Spleen (tissue), 13 donors: ENCODE measurements at places on chromosomes 6 and 20. TPM values are rescaled to one million over a fixed set of nuclear protein-coding genes. Genes with fewer than 3 reads are reported as not detected.

Gene LAMA5
- polyA plus RNA-seq, result 128 TPM

DNA sequence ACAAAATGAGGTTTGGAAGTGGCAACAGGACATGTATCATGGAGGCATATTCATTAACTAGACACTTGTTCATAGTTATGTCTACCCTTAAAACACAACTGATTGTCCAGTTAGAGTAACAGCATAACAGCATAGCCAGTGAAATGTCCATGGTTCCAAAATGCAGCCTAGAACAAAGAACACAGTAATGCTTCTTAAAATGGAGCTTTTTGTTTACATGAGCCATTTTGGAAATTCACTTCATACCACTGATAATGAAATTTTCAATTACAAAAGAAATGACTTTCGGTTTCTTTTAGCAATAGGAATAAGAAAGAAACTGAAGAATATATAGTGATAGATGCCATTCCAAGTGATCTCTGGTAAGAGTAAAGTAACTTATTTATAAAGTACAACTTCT lies 111.1 kb upstream of the DST start:
- H3K27ac ChIP-seq, result no peak overlapping the region
- no peaks in the 10 kb centered on the region for H3K4me1 ChIP-seq
- DNase-seq, result no peak
- no peak overlapping the region for H3K4me3 ChIP-seq
- no peaks in the 10 kb centered on the region for H3K27me3 ChIP-seq

DNA sequence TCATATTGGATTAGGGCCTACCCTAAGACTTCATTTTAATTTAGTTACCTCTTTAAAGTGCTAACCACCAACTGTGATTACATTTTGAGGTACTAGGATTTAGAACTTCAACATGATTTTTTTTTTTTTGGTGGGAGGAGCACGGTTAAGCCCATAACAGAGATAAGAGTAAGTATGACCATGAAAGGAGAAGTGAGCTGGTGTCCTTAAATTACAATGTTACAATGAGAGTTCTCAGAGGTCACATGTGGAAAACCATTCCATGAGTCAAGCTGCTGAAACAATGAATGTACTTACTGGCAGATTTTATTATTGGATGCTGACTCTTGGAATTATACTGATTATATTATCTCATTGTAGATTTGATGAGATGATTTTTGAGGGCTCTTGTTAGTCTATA lies 779.3 kb upstream of the CITED2 start:
- DNase-seq, result no peak
- no peaks in the 10 kb centered on the region for H3K36me3 ChIP-seq
- no peaks in the 10 kb centered on the region for H3K27me3 ChIP-seq
- no peaks in the 10 kb centered on the region for H3K4me1 ChIP-seq
- H3K4me3 ChIP-seq, result no peak overlapping the region

Gene SYNDIG1
- polyA plus RNA-seq, result 1.4 TPM

DNA sequence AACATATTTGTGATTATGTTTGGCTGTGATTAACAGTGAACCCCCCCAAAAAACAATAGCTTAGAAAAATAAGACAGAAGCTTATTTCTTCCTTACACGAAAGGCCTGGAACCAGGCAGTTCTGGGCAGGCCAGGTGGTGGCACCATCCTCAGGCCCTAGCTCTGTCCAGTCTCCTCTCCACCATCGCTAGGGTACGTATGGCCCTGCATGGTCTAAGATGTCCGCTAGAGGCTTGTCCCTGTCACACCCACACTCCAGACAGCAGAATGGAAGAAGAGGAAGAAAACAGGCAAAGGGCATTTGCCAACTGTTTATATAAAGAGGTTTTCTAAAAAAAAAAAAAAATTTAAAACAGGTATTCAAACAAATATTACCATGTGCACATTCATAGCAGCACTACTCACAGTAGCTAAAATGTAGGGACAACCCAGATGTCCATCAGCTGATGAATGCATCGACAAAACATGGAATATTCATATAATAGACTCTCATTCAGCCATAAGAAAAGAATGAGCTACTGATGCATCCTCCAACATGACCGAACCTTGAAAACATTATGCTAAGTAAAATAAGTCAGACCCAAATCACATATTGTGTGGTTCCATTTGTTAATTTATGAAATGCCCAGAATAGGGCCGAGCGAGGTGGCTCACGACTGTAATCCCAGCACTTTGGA lies 6.7 kb downstream of the TGM3 start:
- no peaks in the 10 kb centered on the region for H3K36me3 ChIP-seq
- H3K4me1 ChIP-seq, result peaks cover 36% of the 10 kb centered on the region
- no peak for DNase-seq
- H3K4me3 ChIP-seq, result no peak overlapping the region
- peak overlapping the region; percentile 77 for H3K27ac ChIP-seq

Gene B3GAT2
- polyA plus RNA-seq, result 0.04 TPM

DNA sequence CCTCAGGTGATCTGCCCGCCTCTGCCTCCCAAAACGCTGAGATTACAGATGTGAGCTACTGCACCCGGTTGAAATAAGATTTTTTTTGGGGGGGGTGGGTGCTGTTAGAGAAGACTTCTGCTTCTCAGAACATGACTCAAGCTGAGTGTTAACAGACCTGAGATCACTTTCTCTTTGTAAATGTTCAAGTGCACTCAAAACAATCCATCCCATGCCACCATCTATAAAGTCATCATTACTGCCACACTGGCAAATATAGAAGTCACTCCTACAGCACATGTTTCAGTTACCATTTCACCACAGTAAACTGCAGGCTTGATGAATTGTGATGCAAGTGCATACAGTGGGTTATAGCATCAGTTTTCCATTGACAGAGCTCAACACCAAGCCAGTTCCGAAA lies 9.0 kb downstream of the VPS16 start:
- H3K27ac ChIP-seq, result no peak overlapping the region
- H3K4me3 ChIP-seq, result no peak overlapping the region
- no peaks in the 10 kb centered on the region for H3K27me3 ChIP-seq
- no peak for DNase-seq
- peaks cover 14% of the 10 kb centered on the region for H3K4me1 ChIP-seq

DNA sequence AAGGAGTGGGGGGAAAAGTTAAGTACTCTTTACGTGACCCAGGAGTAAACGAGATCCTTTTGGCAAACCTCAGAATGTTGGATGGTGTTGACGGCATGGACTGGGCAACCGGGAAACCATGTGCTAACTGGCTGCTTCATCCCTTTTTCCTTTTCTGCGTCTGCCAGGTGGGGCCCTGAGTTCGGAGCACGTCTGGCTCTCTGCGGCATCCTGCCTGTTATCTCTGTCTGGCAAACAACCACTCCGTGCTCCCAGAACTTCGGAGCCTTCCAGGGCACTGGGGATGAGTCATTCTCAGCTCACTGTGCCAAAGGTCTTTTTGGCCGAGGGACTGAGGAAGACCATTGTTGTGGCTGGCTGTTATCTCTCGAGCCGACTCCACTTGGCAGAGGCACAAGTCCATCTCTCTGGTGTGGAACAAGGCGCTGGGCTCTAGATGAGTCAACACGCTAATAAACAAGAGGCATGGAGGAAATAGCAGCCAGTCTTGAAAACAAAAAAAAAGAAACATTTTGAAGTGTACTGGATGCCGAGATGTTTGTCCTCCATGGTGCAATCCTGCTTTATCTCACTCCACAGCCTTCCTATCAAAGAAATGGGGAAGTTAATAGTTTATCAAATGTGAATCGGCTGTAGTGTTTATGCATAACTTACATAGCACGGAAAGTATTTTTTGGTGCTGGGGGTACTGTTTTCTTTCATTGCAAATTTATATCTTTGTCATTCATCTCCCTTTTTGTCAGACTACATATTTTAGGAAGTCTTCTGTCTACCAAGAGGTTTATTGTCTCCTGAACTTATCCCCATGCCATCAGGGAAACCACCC lies 64.6 kb upstream of the TXNDC5 start:
- H3K4me3 ChIP-seq, result no peak overlapping the region
- no peaks in the 10 kb centered on the region for H3K36me3 ChIP-seq
- peak; percentile 82 for DNase-seq
- H3K27ac ChIP-seq, result peak overlapping the region; percentile 44
- peaks cover 4% of the 10 kb centered on the region for H3K27me3 ChIP-seq

GRCh38 chr6:5093231-5094015 lies 8.3 kb downstream of the PPP1R3G start:
- H3K36me3 ChIP-seq, result no peaks in the 10 kb centered on the region
- no peak overlapping the region for H3K27ac ChIP-seq
- no peak for DNase-seq
- H3K4me3 ChIP-seq, result no peak overlapping the region
- H3K4me1 ChIP-seq, result peaks cover 7% of the 10 kb centered on the region

- no peak for DNase-seq
- no peak overlapping the region for H3K4me3 ChIP-seq
- peaks cover 60% of the 10 kb centered on the region for H3K27me3 ChIP-seq
- no peaks in the 10 kb centered on the region for H3K36me3 ChIP-seq
- no peak overlapping the region for H3K27ac ChIP-seq
Measured at GRCh38 chr20:3669710-3670367, 6.6 kb upstream of the GFRA4 start.

DNA sequence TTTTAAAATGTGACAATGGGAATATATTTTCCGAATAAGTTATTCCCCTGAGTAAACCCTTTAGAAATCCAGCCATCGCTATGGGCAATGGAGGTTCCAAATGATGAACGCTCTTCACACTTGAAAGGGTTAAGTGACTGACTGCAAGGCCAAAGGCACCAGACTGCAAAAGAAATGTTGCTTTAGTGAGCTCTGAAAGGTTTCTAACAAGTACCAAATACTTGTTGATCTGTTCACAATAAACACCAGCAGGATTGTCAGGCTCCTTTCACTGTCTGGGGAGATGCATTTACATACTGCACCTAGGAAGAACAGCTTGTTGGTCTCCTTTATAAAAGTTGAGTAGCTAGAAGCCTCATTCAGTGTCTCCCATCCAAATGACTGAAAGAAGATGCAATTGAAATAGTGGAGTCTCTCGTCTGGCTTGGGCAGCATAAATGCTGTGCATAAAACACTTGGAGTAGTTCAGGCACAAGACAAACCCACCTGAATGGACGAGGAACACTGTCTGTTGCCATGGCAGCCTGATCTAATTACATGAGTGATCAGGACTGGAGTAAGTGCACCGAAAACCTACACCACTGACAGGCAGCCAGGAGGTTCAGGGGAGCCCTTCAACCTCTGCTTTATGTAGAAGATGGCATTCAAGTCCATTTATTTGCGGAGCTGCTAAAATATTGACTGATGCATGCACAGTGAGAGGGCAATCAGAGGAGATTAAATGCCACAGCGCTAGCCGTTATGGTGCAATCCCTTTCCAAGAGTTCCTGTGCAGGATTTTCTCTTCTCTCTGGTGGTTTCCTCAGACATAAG lies 2.9 kb downstream of the ATXN1 start:
- H3K4me3 ChIP-seq, result peak overlapping the region; percentile 77
- peaks cover 33% of the 10 kb centered on the region for H3K4me1 ChIP-seq
- DNase-seq, result no peak
- no peaks in the 10 kb centered on the region for H3K36me3 ChIP-seq

DNA sequence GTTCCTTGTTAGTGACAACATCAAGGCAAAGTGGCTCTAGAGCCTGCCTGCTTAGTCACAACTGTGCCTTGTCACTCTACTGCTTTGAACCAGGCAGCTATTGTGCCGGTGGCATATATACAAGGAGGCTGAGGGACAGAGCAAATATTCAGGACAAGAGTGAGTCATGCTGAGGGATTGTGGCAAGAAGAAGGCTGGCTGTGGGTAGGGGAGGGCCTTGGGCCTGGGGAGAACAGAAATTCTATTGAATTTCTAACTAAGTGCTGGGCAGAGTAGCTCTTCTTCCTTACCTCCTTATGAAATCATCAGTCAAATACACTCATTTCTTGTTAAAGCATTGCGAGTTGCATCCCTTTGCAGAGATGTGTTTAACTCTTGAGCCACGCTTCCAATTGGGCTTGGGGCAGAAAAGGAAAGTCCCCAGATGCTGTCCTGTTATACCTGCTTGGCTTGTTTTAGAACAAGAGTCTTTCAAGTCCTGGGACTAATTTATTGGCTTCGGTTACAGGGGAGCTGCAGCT lies 59.7 kb downstream of the PFDN4 start:
- H3K27me3 ChIP-seq, result peaks cover 14% of the 10 kb centered on the region
- no peak overlapping the region for H3K27ac ChIP-seq
- no peaks in the 10 kb centered on the region for H3K36me3 ChIP-seq
- H3K4me3 ChIP-seq, result no peak overlapping the region
- no peak for DNase-seq

- no peak overlapping the region for H3K4me3 ChIP-seq
- H3K36me3 ChIP-seq, result peaks cover 83% of the 10 kb centered on the region
- H3K4me1 ChIP-seq, result peaks cover 98% of the 10 kb centered on the region
- no peaks in the 10 kb centered on the region for H3K27me3 ChIP-seq
Measured at GRCh38 chr20:48706710-48707365, 121.0 kb downstream of the PREX1 start.

GRCh38 chr6:166364456-166364855 lies 18.3 kb downstream of the MPC1 start:
- H3K36me3 ChIP-seq, result peaks cover 20% of the 10 kb centered on the region
- no peaks in the 10 kb centered on the region for H3K27me3 ChIP-seq
- H3K27ac ChIP-seq, result peak overlapping the region; percentile 57
- H3K4me1 ChIP-seq, result no peaks in the 10 kb centered on the region
- no peak overlapping the region for H3K4me3 ChIP-seq

- no peak overlapping the region for H3K4me3 ChIP-seq
- H3K27ac ChIP-seq, result peak overlapping the region; percentile 36
- peaks cover 33% of the 10 kb centered on the region for H3K4me1 ChIP-seq
- DNase-seq, result no peak
Measured at GRCh38 chr6:16505711-16506357, 255.4 kb downstream of the ATXN1 start.

- no peaks in the 10 kb centered on the region for H3K4me1 ChIP-seq
- DNase-seq, result no peak
- no peaks in the 10 kb centered on the region for H3K27me3 ChIP-seq
Measured at GRCh38 chr6:104621396-104621795, 238.3 kb downstream of the HACE1 start.

- H3K27me3 ChIP-seq, result no peaks in the 10 kb centered on the region
- no peak for DNase-seq
- no peak overlapping the region for H3K4me3 ChIP-seq
- no peaks in the 10 kb centered on the region for H3K4me1 ChIP-seq
- no peak overlapping the region for H3K27ac ChIP-seq
Measured at GRCh38 chr20:52200870-52201269, 9.3 kb upstream of the ZFP64 start.

GRCh38 chr20:9705722-9706476 lies 133.0 kb downstream of the PAK5 start:
- no peak for DNase-seq
- H3K4me1 ChIP-seq, result no peaks in the 10 kb centered on the region
- H3K27me3 ChIP-seq, result no peaks in the 10 kb centered on the region
- no peak overlapping the region for H3K4me3 ChIP-seq
- no peak overlapping the region for H3K27ac ChIP-seq

DNA sequence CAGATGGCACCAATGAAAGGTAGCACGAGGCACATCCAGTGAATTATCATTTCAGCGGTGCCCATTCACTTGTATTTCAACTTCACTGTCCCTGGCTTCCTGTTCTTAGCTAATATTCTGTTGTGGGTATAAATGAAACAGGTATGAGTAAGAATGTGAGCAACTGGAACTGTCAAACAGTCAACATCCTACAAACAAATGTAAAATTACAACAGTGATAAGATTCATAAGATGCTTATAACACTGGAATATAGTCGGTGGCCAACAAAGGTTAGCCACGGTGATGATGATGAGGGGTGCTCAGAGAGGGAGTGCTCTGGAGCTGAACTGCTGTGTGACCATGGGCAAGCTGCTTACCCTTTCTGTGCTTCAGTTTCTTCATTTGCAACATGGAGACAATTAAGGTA lies 74.9 kb upstream of the TOX2 start:
- H3K4me3 ChIP-seq, result no peak overlapping the region
- H3K36me3 ChIP-seq, result no peaks in the 10 kb centered on the region
- no peak for DNase-seq
- H3K27me3 ChIP-seq, result no peaks in the 10 kb centered on the region

Gene OR2H1
- polyA plus RNA-seq, result not detected

- no peaks in the 10 kb centered on the region for H3K4me1 ChIP-seq
- peaks cover 6% of the 10 kb centered on the region for H3K27me3 ChIP-seq
- H3K27ac ChIP-seq, result no peak overlapping the region
- DNase-seq, result no peak
- H3K4me3 ChIP-seq, result no peak overlapping the region
Measured at GRCh38 chr6:159529934-159530333, 163.1 kb downstream of the SOD2 start.
